C1 segment of cervical spinal cord (tissue), 14 donors: ENCODE measurements at places on chromosomes 11 and 22.

DNA sequence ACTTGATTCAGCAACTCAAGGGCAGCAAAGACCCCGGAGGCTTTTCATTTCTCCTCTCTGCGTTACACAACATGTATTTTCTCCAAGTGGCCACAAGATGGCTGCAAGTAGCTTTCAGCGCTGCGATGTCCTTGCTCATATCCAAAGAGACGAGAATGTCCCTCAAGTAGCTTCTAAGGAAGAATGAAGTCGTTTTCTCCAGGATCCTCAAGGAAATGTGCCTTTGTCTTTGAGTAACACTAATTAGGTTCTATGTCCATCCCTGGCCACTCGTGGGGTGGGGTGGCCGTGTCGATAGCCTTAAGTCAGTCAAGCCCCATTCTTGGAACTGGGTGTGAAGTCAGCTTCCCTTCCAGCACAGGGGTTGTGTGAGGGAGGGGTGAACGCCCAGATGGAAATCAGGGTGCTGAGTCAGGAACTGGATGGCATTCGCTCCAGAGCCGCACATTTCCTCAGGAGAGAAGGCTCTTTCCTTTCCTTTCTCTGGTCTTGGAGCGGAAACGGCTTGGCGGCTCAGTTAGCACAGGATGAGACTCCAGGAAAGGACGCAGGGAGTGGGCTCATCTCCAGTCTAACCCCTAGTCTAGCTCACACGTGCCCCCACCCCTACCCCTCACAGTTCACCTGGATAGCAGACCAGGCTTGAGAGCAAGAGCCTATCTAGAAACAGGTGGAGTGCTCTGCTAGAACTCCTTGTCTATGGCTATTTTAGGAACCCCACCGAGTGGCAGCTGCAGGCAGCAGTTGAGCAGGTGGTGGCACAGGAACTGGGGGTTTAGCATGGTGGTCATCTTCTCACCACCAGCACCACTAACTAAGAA is 44.3 kb downstream of the NNMT start:
- DNase-seq: no peak

DNA sequence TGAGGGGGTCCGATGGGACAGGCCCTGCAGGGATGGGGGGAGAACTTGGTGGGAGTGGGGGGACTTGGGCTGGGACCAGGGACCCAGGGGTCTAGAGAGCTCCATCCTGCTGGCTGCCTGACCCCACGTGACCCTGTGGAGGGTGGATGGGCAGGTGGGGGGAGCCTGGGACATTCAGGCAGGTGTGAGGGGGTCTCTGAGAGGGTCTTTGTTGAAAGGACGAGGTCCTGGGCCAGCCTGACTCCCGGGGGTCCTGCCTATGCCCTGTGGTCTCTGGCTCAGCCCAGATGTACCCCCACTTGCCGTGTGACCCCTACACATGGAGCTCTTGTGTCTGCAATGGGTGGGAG is 7.5 kb downstream of the LRRC56 start:
- no peak for DNase-seq

DNA sequence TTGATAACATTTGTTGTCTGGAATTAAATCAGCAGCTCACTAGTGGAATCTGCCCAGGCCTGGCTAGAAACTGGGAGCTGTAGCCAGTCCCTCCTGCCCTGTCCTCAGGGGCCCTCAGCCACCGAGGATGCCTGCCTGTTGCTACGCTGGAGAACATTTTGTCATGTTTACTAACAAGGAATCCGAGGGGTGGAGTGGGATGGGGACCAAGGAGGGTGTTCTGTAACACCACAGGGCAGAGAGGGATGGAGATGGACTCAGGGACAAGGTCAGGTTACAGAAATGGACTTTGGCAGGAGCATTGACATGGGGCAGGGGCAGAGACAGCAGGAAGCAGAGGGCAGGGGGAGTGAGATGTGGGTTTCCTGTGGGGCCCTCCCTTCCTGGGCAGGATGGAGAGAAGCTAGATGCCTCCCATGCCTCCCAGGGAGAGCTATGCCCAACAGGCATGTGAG is 45.8 kb upstream of the AMPD3 start:
- DNase-seq: no peak

GRCh38 chr11:76802151-76802550 is 19.0 kb downstream of the TSKU start:
- no peak for DNase-seq

DNA sequence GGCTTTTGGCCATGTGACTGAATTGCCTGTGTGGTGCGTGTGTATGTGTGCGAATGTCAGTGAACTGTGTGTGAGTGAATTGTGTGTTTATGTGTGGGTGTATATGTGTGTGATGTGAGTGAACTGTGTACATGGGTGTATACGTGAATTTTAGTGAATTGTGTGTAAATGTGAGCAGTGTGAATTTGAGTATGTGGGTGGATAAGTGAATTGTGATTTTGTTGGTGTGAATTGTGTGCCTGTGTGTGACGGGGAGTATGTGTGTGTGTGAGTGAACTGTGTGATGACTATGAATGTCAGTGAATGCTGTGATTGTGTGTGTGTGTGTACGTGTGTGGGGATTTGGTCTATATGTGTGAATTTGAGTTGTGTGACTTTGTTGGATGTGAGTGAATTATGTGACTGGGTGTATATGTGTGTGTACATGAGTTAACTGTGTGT is 3.5 kb downstream of the DDTL start:
- DNase-seq: no peak

- no peak for DNase-seq
Measured at GRCh38 chr22:35987487-35987886, 41.1 kb downstream of the RBFOX2 start.

GRCh38 chr11:11722861-11723260 is 101.1 kb upstream of the GALNT18 start:
- no peak for DNase-seq

DNA sequence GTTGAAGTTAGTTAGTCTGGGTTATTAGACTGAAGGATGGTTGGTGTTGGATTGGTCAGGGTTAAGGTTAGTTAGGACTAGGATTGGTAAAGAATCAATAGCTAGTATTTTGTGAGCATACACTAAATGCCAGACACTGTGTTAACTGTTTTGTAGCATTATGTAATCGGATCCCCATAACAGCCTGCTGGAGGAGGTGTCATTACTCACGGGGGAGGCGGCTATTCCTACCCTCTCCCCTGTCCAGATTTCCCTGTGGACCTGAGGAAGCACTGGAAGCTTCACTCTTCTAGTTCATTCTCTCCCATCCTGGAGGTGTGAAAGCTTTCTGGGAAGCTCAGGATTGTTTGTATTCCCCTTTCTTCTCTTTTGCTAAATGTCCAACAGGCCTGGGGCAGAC is 40.5 kb upstream of the KCNJ11 start:
- no peak for DNase-seq

DNA sequence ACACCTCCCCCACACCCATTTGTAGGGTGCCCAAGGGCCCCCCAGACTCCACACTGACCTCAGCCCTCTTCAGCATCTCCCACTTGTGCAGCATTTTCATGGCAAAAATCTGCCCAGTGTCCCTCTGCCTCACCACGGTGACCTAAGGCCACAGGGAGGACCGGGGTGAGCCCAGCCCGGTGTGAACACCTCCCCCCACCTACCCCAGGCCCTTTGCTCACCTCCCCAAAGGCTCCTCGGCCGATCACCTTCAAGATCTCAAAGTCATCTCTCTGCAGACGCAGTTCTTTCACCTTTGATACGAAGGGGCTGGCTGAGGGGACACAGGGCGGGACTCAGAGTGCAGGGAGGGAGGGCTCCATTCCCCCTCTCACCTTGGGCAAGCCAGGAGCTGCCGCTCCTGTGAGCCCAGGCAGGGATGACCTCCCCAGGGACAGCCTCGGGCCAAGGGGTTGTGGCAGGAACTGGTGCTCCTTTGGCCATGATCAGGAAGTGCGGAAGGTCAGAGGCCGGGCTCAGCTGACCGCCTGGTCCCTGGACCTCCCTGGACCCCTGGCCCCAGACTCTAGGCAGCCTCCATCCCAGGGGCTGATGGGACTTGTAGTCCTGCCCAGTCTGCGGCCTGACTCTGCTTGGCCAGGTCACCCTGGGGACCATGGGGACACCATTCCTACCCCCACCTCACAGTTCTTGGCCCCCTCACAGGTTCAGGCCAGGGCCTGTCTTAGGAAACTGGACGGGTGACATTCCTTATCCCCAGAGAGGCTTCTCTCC is 2.7 kb downstream of the CDC42BPG start:
- no peak for DNase-seq

- no peak for DNase-seq
Measured at GRCh38 chr11:96607864-96608558, 218.2 kb downstream of the JRKL start.

DNA sequence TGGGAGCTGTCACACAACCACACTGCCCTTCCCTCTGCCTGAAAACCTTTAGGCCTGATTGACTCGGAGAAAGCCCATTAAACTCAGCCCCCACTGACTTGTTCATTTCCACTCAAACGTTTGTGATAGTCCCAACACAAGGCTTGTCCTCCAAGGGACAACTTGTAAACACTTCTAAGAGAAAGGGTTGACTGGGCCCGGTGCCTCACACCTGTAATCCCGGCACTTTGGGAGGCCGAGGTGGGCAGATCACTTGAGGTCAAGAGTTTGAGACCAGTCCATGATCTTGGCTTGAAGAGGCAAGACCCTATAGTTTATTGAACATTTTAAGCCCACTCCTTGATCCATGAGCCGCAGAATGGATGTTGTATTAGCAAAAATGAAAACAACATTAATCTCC is 63.3 kb upstream of the PRODH start:
- no peak for DNase-seq

GRCh38 chr11:9850224-9850895 is 186.5 kb downstream of the SWAP70 start:
- no peak for DNase-seq

DNA sequence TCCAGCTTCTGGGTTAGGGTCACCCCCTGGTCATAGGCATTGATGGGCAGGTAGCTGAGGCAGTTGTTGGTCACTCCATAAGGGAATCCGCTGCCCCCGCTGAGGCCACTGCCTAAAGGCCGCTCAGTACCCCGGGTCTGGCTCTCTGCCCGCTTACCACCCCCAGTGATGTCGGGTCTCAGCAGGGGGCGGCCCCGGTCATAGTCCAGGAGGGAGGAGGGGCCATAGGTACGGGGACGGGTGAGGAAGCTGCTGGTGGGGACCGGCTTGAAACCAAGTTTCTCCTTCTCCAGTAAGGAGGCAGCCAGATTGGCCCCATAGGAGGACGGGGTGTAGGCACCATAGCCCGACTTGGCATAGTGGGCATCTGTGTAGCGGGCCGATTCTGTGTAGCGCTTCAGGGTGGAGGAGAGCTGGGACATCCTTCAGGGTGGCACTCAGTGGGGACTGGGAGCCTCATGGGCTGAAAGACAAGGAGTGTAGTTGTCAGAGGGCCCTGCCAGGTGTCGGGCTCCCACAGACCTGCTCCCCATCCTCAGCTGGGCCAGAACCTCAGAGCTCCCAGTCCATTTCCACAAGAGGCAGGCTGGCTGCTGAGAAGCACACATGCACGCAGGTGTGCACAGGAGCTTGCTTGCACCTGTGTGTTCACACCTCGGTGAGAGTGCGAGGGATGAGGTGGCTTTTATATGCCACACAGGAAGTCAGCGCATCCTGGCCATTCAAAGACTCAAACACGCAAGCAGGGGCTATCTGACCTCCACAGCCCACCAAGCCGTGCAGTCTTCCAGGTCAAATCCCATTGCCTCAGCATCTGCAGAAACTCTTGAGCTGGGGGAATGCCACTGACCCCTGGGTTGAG is 8.2 kb downstream of the USP2 start:
- no peak for DNase-seq

GRCh38 chr11:41289408-41289807 is 170.0 kb downstream of the LRRC4C start:
- DNase-seq: no peak

DNA sequence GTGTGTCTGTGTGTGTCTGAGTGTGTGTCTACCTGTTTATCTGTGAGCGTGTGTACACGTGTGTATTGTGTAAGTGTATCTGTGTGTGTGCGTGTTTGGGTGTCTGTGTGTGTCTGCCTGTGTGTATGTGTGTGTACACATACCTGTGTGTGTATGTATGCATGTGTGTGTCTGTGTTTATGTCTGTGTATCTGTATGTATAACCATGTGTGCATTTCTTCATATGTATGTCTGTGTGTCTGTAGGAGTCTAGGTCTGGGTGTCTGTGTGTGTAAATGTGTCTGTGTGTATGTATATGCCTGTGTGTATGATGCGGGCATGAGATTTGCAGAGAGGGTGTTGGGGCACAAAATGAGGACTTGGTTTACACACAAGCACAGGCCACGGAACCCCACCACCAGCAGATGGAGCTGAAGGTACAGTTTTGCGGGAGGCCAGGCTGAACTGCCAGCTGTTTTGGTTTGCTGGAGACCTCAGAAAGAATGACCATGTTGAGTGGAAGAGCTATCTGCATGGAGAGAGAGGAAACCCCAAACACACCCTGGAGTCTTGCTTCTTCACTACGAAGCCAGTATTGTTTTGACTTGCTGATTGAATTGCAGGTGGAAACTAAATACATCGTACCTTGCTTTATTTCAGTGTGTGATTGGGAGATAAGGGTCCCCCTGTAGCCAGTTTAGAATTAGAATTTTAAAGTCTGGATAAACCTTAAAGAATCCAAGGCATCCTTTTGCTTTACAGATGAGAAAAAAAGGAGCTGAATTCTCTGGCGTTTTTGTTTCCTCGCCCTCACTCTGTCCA is 497.2 kb downstream of the NTM start:
- peak; percentile 65 for DNase-seq

- DNase-seq: no peak
Measured at GRCh38 chr11:96235751-96236150, 107.2 kb downstream of the MAML2 start.

DNA sequence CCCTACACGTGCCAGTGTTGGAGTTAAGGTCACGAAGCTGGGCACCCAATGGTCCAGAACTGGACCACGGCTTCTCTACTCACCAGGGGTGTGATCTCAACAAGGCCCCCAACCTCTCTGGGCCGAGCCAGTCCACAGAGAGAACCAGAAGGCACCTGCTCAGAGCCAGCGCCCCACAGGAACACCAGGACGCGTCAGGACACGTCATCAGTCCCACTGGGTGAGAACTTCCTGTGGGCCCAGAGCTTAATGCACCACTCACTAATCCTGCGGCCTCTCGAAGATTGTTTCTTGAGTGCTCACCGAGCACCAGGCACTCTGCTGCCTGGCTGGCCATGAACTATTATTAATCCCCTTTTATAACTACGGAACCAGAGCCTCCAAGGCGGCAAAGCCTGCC is 10.1 kb downstream of the PHF21B start:
- no peak for DNase-seq

- no peak for DNase-seq
Measured at GRCh38 chr11:131397675-131398074, 27.3 kb downstream of the NTM start.
